ENCODE measurements at places on chromosomes 11 and 22.

DNA sequence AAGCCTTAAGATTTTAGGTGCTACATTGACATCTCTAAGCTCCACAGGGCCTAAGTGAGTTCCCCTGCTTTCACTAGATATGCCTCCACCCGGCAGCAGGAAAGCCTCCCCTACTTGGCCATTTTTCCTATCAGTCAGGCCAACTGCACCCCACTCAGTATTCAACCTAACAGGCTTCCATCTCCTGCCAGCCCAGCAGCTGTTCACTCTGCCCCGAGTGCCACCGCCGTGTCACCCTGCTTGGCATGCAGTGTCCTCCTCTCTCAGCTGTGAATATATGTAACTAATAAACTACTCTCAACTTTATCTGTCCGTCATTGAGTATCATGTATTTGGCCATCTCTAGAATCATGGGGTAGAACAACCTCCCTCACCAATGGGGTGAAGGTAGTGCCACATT is 9.0 kb upstream of the OR6M1 start:
- no peak for DNase-seq

- DNase-seq = no peak
These were observed 39.4 kb upstream of the TOLLIP start for GRCh38 chr11:1348796-1349326.

DNA sequence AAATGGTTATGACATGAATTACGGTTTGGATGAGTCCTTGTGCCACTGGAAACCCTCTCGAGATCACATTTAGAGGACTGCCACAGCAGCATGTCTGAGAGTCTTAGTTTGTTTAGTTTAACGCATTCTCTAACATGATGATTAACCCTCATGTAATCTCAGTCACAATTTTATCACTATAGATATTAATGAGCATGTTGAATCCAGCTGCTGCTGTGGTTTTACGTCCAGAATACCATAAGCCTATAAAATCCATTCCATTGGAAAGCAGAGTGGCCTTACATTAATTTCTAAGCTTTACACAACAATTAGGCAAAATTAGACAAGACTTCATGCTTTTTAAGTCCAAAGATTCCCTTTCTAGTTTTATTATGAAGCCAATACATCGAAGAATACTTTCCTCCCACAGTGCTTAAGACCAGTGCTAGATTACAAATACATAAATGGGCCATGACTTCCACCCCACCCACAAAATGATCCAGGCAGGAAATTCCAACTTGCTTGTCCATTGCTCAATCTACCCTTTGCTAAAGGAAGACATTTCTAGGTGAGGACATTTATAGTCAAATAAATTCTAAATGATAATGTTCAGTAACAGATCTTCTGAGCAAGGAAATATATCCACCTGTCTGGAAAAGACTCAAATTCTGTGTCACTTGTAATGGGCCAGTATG is 3.5 kb upstream of the ELMOD1 start:
- peak; percentile 57 for DNase-seq

DNA sequence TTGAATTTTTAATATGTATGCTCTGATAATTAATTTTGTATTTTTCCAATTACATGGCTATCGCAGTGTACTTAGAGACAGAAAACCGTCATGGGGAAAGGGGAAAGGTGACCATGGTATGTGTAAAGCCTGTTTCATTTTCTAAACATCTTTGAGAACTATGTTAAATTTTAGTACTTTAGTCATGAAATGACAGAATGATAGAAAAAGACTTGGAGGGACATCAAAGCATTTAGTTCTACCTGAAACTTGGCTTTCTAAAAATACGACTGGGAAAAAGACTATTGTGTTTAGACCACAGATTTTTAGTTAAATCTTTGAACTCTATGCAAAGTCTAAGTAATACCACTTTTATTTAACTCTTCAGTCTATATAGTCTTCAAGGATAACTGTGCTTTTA is 54.1 kb downstream of the MAML2 start:
- no peak for DNase-seq

DNA sequence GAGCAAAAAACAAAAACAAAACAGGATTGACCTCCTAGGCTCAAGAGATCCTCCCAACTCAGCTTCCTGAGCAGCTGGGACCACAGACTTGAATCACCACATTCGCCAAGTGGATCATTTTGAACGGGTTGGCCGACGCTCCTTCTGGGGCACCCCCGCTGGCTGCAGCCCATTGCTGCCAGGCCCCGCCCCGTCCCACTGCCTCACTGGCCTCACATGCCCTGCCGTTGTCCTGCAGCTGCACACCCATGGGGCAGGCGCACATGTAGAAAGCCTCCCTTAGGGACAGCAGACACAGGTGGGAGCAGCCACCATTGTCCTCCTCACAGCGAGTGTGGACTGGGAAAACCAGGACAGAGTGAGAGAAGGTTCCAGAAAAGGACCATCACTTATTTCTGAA is 154.5 kb downstream of the CRYBB2 start:
- DNase-seq = no peak
